Endothelial cell of umbilical vein (primary cell): ENCODE measurements at places on chromosomes 16 and 17. TPM values are rescaled to one million over a fixed set of nuclear protein-coding genes. Genes with fewer than 3 reads are reported as not detected.

DNA sequence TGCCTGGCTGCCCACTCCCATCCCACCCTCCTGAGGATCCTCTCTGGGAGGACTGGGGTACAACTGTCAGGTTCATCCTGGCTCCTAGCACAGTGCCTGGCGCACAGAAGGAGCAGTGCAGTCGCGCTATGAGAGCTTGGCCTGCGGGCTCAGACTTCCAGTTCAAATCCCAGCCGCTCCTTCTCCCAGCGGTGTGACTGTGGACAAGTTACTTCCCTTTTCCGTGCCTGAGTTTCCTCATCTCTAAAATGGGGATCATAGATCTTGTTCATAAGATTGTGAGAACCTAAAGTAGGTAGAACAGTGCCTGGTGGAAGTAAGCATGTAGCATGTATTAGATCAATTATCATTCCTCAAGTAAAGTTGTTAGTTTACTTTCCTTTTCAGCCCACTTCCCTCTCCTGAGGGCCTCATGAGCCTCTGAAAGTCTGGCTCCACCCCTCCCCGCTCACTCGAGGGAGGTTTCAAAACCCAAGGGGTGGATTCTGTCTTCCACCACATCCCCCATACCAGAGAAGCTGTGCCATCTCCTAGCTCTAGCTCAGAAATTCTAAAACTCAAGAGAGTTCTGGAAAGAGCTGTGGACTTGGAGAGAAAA, 19.9 kb upstream of the COL1A1 start:
- DNase-seq: no peak

DNA sequence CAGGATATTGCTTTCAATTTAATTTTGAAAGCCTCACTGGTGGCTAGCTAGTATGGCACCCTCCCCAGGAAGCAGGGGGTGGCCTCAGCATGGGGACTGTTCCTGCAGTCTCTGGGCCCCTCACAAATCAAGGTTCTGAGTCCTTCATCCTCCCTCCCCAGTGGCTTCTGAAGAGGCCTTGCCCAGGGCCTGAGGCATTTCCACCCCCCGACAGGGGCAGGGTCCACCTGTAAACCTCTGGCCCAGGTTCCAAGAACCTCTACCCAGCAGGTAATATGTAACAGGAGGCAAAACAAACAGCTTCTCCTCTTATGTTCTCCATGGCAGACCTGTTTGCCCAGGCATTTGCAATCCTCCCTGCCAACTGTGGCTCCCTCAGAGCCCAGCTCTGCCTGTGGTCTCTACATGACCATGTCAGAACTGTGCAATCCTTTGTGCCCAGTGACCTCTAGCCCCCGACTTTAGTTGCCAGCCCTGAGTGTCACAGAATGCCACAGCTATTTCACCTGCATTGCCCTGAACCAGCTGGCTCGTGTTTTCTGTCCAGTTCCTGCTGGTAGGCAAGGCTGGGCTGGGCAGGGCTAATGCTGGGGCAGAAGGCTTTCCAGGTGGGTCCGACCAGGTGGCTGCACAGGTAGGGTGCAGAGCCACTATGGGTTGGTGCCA, 14.3 kb downstream of the ACSF2 start:
- DNase-seq: no peak

- DNase-seq: peak; percentile 56
Observed at GRCh38 chr17:8326511-8327302, 12.9 kb upstream of the ODF4 start.

- no peak for DNase-seq
Observed at GRCh38 chr17:32265192-32265923, at the start of gene RHBDL3. RHBDL3 (plus strand) TSS chr17:32265832; CDS start chr17:32266190, 358 bp downstream.

GRCh38 chr16:2830355-2830695, 222 bp downstream of the ZG16B start:
- DNase-seq: no peak

- DNase-seq: no peak
Observed at GRCh38 chr16:85591381-85591780, 21.7 kb upstream of the GSE1 start.

DNA sequence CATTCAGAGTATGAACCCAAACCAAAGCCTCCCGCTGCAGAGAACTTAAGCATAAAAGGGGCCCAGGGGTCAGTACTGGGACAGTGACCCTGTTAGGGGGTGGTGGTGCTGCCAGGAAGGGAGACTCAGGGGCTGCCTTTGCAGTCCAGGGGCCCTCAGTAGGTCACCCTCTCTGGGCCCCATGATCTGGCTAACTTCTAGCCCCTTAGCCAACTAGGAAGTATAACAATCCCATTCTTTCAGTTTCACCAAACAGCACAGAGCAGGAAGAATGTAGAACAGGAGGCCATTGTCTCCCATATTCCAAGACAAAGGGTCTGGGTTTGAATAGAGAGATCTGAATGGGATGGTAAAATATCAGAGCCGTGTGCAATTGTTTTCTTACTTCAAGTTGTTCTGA, 378.6 kb upstream of the C16orf82 start:
- no peak for DNase-seq

DNA sequence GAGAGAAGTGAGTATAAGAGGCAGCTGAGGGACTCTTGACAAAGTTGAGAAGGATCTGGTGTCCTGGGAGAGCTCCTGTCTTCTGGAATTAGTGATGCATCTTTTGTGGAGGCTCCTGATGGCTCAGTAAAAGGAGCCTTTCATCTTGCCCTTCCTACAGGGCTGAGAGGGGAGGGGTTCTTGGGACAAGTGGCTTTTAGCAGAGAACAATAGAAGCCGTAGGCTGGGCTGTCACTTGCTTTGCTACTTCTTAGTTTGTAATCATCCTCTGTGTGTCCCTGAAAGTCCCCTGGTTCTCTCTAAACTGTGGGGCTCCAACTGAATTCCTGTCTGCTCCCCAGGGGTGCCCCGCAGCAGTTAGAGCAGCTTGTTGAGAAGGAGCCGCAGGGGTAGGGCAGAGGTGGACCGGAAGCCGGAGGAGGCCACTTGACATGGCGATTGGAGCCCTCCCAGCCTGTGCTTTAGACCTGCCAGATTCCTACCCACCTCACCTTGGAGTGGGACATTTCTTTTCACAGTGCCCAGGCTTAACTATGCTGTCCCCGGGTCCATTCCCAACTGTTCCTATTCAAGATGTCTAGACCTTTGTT, 85.1 kb downstream of the PRKCA start:
- no peak for DNase-seq

- DNase-seq: peak; percentile 10
Observed at GRCh38 chr17:45784741-45785479, 790 bp downstream of the CRHR1 start.

The GRIN2A gene
- not detected in 2 replicates for total RNA-seq

The CACNA1G gene
- total RNA-seq: not detected in 2 replicates

The PHF12 gene
- total RNA-seq: 36.4 and 44.2 TPM in 2 replicates
